ENCODE measurements at places on chromosomes 1 and 21.

- no peak for DNase-seq
Measured at GRCh38 chr21:20451046-20451445, 547.2 kb upstream of the NCAM2 start.

- no peak for DNase-seq
Measured at GRCh38 chr1:79777481-79778219, 771.1 kb upstream of the ADGRL4 start.

DNA sequence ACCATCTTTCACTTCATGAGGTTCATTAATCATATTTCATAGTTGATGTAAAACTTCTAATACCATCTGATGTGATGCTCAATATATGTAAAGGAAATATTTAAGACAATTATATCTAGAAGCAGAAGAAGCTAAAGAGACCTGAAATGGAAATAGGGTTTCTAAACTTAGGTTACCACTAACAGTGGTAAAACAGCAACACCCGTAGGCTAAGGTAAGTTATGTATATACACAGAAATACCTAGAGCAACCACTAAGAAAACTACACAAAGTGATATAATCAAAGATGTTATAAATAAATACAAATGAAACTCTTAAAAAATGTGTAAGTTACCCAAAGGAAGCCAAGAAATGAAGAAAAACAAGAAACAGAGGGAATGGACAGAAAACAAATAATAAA, 61.1 kb upstream of the TNFSF4 start:
- DNase-seq, result no peak

DNA sequence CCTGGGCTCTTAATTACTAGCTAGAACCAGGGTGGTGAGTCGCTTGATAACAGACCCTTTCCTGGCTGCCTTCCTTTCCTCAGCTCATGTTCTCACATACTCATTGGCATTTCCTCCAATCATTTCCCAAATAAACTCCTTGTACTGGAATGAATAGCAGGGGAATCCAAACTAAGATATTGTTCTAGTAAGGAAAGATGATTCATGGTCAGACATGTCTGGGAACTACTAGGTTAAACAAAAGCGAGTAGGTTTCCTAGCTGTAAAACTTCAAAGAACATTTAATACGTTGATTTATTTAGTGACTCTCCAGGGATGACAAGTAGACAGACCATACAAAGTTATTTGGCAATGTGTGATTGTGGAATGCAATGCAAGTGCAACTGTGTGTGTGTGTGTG, 121.2 kb upstream of the KCNJ6 start:
- no peak for DNase-seq

GRCh38 chr1:155254714-155255242, 505 bp downstream of the ENTREP3 start:
- no peak for DNase-seq

DNA sequence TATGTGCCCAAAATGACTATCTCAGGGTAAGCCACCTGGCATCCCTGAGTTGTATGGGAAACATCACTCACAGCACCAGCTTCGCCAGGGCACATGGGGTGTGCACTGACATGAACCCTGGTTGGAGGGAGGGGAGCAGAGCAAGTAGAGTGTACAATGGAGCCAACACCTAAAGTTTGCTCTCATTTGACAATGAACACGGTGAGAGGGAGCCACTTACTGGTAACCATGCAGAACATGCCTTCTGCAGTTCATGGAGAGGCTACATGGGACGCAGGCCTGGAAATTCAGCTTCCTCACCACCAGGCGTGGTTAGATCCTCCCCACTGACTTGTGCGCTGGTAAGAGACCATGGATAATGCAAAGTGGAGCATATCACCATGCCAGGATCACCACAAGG, 10.0 kb upstream of the CPLANE2 start:
- DNase-seq, result no peak

- DNase-seq, result no peak
Measured at GRCh38 chr1:171744986-171745385, 3.1 kb upstream of the VAMP4 start.

DNA sequence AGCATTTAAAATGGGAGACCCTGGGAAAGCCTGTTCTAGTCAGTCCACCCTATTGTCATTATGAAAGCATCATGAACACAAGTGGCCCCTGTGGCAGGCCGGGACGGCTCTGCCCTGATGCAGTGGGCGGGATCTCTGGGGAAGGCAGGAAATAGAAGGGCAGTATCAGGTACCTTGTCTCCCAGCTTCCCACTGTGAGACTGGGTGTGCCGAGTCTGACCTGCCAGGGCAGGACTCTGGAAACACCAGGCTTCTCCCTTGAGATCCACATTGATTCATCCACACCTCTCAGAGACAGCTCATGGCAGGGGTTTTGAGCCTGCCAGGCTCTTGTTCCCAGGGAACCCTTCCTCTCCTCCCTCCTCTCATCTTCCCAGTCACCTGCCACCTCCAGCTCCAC, 24.5 kb upstream of the GNPAT start:
- DNase-seq, result no peak

- DNase-seq, result no peak
Measured at GRCh38 chr1:86823821-86824500, 90.0 kb downstream of the SELENOF start.

DNA sequence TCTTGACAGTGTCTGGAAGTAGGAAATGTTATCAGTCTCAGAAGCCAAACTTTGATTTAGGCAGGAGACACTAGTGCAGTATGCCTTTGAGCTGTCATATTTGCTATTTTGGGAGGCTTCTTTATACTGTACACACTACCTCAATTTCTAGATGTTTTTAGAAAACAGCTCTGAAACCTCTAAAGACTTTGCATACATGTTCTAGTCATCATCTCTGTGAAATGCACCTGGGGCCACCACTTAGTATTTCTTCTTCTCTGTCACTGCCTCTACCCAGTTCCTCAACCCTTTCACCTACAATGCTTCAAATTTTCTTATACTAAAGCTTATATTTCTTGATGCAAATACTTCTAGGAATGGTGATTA, 29.1 kb upstream of the PLA2G4A start:
- no peak for DNase-seq

DNA sequence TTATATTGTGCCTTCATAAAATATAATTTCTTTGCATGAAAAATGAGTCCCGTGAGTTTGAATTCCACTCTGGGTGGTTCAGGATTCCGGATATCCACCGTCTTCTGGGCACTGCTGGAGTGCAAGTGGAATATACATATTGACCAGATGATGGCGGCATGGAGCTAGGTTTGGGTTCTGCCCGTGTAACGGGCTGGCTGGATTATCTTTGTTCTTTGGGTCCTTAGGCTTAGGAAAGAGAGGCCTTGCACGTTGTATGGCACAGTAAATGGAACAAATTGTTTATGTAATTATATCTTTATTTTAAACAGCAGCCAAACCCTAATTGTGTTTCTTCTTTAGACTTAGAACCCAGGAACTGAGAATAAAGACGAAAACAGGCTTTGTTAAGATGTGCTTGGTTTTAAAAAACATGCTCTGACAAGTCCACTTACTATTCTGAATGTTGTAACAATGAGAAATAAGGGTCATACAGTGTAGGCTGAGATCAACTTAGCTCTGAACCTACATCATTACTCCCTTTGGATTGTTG, 13.5 kb upstream of the ACBD6 start:
- no peak for DNase-seq

GRCh38 chr1:65146908-65147423, 1.0 kb upstream of the AK4 start:
- no peak for DNase-seq

GRCh38 chr21:44019568-44019958, 7.5 kb downstream of the TRAPPC10 start:
- no peak for DNase-seq

DNA sequence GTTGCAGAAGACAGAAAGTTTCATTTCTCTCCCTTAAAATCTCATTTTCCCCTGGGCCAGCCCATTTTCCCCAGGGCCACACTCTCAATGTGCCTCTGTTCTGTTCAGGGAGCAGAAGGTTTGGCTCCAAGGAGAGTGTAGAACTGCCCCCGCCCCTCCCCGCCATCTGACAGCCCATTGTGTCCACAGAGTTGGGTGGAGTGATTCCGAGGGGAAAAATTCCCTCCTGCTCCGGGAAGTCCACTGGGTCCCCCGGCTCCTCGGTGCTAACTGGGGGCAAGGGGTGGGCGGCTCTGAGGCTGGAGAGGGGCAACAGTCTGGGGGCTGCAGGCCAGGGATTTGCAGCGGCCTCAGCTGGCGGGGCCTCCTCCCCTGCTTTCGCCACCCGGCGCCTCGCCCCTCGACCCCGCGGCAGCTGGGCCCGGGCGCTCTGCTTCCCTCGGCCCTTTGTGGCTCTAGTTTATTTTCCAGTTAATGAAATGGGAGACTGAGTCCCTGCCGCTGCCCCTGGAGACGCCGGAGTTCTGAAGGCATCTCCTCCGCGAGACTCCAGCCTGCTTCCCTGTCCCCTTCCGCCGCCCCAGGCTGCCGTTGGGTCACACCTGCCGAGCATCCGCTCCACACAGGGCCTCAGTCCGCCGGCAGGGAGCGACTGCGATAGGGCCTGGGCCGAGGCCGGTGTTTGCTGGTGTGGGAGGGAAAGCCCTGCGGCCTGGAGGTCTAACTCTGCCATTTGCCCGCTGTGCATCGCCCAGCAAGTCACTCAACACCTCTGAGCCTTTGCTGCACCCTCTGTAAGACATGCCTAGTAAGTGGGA, 14.7 kb upstream of the KIRREL1 start:
- DNase-seq, result no peak

- no peak for DNase-seq
Measured at GRCh38 chr1:94993931-94994645, 67.2 kb upstream of the CNN3 start.

GRCh38 chr1:236395230-236395946, 1.3 kb downstream of the EDARADD start:
- no peak for DNase-seq

DNA sequence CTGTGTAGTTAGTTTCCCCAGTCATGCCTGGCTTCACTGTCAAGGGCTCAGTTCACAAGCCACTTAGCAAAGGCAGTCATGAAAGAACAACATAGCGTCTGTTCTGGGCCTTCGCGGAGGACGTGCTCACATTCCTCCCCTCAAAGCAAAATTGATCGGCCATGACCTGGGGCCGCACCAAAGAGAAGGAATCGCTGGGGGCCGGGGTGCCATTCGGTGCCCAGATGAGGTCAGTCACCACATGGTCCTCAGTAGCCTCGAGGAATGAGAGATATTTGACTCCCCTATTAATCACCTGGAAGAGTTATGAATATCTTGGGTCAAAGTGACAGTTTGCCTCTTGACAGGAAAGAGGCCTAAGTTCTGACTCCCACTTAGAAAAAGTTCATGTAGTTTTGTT, 251.1 kb upstream of the JUN start:
- DNase-seq, result no peak

DNA sequence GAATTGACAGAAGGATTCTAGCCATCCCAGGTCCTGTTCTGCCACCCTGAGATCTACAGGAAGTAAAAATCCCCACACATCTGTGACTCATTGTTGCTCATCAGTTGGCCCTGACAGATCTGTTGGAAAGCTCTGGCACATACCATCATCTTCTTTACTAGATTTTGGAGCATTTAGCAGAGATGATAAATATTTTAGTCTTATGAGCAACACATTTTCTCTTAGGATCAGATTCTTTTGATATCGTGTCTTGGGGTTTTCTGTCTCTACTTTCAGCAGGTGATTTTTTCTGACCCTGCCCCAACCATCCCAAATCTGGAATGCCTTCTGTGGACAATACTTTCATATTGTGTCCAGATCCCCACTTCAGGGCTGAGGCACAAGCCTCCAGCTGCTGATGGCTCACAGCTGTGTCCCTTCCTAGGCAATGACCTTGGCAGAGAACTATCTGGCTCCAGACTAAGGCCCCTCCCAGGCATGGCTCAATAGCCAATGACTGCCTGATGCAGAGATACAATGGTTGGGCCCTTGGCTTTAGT, 102.8 kb downstream of the GDAP2 start:
- no peak for DNase-seq

DNA sequence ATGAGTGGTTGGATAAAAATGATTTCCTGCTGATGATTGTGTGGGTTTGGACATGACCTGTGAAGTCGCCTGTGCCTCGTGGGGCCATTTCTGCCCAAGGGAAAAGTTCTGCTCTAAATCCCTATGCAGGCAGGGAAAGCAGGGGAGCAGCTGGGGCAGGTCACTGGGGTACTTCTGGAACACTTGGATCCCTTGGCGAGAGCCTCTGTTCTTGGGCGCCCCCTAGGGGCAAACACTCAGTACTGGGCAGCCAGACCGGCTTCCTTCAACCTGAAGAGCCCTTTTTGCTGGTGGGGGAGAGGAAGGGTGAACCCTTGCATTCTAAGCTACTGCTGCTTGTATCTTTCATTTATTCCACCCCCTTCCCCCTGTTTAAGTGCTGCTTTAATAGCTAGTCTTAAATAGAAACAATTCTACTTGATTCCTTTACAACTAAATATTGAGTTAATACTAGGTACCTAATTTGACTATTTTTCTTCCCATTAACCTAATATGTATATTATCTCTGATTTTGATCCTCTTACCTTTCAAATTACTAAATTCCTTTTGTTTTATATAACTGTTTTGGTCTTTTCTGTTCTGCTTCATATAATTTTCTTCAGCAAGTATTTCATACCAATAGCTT, 5.1 kb upstream of the CLEC20A start:
- DNase-seq, result no peak

- DNase-seq, result no peak
Measured at GRCh38 chr1:238752327-238752726, 634.0 kb upstream of the CHRM3 start.

DNA sequence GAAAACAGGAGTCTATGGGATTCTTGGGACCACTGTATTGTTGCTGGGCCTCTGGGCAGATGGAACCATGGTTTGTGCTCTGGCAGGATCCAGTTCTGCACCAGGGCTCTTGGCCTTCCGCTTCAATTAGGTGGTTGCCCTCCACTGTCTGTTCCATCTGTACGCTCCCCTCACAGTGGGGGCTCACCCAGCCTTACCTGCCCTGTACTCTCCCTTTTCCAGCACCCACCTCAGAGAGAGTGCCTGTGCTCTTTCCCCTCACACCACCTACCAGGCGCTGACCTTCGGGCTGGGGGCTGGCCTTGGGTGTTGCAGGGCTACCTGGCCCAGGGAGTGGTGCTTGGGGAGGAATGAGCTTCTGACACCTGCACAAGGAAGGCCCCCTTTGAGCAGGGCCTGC, 7.5 kb downstream of the PKNOX1 start:
- DNase-seq, result no peak

GRCh38 chr1:114154963-114155322, 1.3 kb upstream of the SYT6 start:
- DNase-seq, result no peak

DNA sequence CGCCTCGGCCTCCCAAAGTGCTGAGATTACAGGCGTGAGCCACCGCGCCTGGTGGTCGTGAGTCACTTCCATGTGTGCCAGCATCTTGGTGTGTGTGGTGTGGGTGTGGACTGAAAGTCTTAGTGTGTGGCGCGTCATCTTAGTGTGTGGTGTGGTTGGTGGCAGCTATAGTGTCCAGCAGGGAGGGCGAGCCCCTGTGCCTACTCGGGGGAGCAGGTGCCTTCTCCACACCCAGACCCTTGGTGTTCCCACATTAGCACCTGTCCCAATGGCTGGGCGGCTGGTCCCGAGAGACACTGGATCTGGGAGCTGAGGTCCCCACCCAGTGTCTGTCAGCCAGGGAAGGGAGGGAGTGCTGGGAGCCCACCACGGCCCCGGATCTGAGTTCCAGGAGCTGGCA, 2.8 kb downstream of the SCNN1D start:
- no peak for DNase-seq

GRCh38 chr1:224383218-224383617, 26.5 kb downstream of the CNIH4 start:
- DNase-seq, result no peak

All from NCI-H1436 treated with DMSO at 0.1 percent for 48 hours (cell line).